ENCODE measurements at places on chromosomes 4 and X.

DNA sequence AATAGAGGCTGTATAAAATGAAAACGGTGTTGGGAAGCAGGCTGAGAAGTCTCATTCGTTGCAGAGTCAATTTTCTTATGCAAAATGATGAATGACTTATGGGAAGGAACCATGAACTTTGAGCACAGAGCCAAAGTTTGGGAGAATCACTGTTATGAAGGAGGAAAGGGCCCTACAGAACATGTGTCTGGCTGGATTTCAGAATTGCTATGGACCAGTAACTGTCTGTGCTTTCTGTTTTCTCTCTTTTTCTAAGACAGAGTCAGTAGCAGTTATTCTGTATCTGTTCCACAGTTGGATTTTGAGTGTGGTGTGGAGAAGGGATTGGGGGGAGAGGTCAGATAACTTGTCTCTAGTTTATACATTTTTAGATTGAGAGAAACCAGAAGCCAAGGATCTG lies 265.0 kb upstream of the HS3ST1 start:
- DNase-seq, result no peak

DNA sequence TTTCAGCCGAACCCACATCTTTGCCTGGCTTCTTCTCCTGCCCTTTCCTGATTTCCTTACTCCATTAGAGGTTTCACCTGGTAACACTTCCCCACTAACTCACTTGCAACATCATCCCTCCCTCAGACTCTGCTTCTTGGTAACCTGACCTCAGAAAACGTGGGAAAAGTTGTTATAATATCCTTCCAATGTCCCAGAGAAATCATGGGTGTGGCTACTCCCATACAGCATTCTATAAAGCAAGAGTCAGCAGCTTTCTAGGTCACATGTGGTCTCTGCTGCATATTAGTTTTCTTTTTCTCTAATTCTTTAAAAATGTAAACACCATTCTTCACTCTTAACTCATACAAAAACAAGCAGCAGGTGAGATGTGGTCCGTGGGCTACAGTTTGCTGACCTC lies 283.1 kb upstream of the MAOA start:
- DNase-seq, result no peak

DNA sequence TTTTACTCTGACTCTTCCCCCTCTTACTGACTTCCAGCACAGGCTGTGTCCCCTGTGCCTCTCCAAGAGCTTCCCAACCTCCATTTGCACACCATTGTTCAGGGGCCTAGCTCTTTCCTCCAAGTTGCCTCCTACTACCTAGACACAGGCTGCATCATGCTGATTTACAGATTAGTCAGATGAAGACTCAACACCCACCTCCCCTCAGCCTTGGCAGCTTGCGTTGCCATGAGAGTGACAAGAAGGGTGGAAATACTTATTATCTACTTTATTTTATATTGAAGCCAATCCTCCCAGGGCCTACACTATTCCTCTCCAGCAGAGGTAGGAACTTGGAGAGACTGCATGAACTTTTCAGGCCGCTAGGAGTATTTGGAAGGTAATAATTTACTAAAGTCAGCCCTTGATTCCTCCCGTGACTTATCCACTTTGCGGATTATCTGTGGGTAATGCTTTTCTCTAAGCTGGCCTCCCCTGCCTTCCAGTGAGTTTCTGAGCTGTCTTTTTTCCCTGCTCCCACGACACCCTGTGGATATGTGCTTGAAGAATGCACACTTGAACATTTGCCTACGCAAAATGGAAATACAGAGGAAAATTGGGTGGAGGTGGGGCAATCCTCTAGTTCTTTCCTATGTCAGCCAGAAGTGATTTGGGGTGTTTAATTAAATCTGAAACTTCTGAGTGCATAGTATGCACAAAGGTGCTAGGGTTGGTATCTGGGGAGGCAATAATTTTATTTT lies 74.1 kb upstream of the TMEM164 start:
- DNase-seq, result no peak

- no peak for DNase-seq
These were observed 61.4 kb downstream of the BEX1 start for GRCh38 chrX:103002576-103002975.

DNA sequence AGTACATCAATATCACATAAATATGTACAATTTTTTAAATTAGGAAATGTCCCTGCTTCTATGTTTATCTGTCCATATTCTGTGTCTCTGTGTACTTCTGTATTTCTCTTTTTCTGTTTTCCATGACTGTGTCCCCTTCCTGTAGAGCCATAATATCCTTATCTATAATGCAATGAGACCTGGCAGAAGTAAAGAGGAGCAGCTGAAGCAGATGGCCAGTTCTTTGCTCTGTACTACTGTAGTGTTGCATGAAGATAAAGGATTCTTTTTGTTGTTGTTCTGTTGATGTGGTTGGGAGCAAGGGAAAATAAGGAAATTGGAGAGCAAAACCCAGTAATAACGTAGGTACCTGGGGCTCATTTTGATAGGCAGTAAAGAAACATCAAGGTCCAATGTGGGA lies 301.7 kb downstream of the ADGRL3 start:
- no peak for DNase-seq

DNA sequence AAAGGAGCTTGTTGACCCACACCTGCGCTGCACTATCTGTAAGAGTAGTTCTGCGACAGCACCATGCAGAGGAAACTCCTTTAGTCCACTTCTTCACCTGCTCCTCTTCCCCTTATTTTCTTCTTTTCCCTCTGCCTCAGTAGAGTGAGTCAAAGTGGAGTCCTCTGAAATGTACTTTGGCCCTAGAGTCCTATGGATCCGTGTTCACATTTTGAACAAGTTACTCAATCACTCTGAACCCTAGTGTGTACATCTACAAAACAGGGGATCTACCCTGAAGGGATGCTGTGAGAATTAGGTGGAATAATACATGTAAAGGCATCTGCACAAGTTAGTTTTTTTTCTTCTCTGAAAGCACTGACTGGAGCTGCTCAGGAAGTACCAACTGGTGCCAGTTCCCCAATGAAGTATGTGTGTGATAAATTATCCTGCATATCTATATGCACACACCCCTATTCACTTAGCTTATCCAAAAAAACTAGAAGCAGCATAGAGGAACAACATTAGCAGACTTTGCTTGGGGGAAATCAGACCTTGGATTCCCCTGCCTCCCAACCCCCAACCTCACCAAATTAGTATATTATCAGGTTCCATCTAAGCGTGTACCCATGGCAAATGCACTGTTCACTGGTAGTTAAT lies 118.5 kb upstream of the FAM9C start:
- DNase-seq, result no peak

DNA sequence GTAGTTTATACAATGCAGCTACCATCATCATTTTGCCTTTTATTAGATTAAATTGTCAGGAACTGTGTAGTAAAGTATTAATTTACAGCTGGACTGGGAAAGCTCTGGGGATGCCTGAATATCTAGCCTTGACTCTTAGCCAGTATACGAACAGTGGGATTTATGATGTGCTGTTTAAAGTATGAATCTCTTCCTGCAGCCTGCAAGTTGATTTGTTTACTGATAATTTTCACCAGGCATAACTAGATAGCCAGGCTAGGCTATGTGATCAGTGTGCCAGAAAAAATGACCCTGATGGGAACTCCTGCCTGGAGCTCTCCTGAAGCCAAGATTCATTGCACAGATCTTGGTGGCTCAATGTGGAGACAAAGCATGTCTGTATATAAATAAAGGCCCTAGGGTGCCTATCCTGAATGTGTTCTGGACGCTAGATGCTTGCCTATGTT lies 119.2 kb downstream of the SCLT1 start:
- DNase-seq, result no peak

- no peak for DNase-seq
These were observed 97.3 kb upstream of the DDIT4L start for GRCh38 chr4:100287534-100287933.

GRCh38 chrX:131571348-131571747 lies 27.5 kb downstream of the OR13H1 start:
- DNase-seq, result no peak

GRCh38 chrX:144946666-144947065 lies 300.6 kb upstream of the SPANXN1 start:
- no peak for DNase-seq

DNA sequence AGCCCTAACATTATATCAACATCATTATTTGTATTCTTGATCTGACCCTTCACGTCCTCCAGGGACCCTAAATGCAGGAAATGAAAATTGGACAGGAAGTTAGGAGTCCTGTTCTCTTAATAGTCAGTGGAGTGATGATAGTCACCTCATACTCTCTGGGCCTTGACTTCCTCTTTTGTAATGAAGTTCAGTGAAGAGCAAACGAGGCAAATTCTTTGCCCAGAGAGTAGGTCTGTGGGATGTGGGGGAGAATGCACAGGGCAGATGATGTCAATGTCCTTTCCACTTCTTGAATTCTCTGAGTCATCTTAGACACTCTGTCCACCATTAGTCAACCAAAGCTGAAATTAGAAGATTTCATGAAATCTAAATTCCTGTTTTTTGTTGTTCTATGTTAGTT lies 17.1 kb upstream of the GPRIN3 start:
- no peak for DNase-seq

GRCh38 chr4:81482326-81482725 lies 10.6 kb upstream of the RASGEF1B start:
- no peak for DNase-seq

GRCh38 chrX:141314441-141314840 lies 72.1 kb upstream of the SPANXC start:
- DNase-seq, result no peak

- no peak for DNase-seq
These were observed 18.5 kb downstream of the TMEM187 start for GRCh38 chrX:153991013-153991580.

DNA sequence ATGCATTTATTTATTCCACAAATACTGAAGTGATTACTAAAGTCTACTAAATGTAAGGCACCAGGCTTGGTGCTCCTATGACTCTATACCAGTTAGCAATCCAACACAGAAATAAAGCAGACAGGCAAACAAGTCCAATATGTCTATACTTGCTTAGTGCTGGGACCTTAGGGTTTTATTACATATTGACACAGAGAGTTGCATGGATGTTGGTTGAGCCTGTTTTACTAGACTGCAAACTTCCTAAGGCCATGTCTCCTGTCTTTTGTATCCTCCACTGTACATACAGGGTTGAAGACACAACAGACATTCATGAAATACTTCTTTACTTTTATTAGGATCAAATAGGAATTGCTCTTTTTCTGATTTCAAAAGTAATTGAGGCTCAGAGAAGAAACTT lies 69.0 kb downstream of the LNX1 start:
- no peak for DNase-seq

DNA sequence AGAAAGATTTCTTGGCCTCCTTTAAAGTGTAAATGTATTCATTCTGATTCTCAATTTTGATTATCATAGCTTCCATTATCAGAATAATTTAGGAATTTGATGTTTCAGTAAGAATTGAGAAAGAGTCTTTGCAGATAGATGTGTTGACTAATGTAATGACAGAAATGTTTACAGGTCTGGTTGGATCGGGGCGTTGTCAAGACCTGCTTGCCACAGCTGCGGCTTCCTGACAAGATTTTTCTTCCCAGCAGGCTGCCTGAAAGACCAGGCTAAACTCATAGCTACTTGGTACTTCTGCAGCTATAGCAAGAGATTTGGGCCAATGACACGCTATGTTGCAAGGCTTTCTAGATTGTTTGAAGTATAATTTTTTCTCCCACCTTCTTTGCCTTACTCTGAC lies 91.5 kb upstream of the ANKRD50 start:
- no peak for DNase-seq

DNA sequence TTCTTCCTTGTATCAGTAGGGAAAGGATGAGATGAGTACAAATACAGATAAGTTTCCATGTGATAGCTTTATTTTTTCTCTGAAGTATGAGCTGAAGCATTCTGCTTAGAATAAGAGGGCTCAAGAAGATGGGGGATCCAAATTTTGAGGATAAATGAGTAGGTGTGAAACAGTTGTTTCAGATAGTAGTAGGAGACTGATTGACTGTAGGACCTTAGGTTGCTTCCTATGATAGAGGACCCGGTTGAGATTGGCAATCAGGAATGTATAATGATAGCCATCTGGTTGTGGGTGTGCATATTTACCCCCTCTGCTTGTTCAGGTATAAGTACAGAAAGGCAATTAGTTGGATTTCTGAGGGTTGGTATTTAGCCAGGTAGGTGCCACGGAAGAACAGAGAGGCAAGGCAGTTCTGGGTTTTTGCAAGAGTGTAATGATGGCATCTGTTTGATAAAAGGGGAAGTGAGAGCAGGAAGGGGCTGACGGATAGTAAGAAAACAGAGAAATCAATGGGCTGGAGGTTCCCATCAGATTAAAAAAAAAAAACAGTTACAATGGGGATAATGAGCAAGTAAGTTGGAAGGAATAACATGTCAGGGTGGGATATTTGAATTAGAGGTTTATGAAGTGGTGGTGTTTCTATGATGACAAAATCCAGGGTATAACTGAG lies 13.7 kb downstream of the OCRL start:
- DNase-seq, result no peak

GRCh38 chr4:141348125-141348524 lies 127.4 kb downstream of the ZNF330 start:
- no peak for DNase-seq

GRCh38 chr4:120445186-120445585 lies 378.5 kb upstream of the MAD2L1 start:
- no peak for DNase-seq

DNA sequence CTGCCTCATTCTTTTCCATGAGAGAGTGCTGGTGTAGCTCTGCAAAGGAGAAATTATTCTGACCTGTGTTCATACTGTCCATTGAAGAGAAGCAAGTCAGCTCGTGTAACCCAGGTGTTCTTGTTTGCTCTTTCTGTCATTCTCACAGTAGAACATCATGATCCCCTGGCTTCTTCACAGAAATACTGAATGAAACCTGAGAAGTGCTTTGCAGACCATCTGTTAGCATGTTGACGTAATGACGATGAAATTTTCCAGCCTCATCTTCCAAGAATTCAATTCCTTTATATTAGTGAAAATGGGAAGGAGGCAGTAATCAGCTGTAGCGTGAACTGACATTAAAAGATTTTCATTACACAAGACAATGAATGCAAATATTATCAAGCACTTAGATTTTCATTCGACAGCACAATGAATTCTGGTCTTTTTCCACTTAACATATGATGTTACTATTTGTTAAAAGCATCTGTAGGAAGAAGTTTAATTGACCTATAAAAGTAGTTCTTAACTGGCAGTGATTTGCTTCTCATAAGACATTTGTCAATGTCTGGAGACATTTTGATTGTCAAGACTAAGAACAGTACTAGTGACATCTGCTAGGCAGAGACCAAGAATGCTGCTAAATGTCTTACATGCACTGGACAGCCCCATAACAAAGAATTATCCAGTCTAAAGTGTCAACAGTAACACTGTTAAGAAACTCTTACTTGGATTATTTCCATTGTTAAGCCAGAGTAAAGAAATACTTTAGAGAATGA lies 246.3 kb downstream of the BANK1 start:
- no peak for DNase-seq

DNA sequence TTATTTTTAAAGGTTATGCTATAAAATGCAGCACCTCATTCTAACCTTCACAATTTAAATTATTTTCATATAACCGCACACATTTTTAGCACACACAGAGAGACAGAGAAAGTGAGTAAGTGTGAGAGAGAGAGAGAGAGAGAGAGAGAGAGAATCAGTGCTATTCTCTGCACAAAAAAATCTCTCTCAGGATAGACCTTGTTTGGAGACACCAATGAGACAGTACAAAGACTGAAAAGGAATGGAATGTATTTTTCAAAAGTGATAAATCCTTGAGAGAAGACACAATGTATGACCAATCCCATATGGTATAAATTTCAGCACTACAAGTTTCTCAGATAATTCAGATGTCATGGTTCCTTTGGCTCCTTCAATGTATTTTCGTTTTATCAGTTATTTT lies 132.1 kb upstream of the PCDH18 start:
- no peak for DNase-seq

GRCh38 chrX:84322083-84322827 lies 134.3 kb upstream of the RPS6KA6 start:
- DNase-seq, result no peak
